ENCODE measurements at places on chromosomes 7 and 10.
A peak's percentile ranks its signal among the peaks of the same experiment; 100 is the strongest.

GRCh38 chr10:55277549-55277948 is 476.5 kb upstream of the PCDH15 start:
- DNase-seq, result no peak

GRCh38 chr10:104509981-104510380 is 131.1 kb upstream of the SORCS3 start:
- DNase-seq, result no peak

DNA sequence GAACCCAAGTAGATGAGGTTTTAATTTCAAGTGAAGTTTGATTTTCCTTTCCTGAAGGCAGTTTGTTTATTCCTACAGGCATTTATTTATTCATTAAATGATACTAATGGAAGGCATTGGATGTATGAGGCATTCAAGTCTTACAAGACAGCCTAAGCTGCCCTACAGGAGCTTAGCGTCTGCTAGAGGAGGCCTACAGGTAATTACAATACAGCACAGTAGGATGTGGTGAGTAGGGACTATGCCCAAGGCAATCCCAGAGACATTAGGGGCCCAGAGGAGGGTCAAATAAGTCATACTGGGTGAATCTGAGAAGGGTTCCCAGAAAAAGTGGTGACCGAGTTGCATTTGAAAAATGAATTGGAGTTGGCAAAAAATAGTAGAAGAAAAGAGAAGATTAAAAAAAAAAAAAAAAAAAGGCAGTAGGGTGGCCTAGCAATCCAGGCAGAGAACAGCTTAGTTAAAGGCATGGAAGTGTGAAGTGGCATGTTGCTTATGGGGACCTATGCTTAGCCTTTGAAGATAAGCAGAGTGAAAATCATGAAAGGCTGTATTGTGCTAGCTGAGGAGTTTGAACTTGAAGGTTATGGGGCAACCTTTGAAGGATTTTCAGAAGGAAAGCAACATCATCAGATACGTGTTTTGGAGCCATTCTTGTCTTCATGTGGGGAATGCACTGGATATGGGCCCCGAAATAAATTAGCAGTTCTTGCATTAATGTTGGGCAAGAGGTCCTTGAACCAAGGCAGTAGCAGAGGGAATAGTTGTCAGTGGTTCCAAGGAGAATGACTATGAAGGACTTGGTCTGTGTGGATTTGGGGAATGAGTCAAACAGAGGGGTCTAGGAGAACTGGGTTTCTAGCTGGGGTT is 65.5 kb downstream of the SNX10 start:
- no peak for DNase-seq

DNA sequence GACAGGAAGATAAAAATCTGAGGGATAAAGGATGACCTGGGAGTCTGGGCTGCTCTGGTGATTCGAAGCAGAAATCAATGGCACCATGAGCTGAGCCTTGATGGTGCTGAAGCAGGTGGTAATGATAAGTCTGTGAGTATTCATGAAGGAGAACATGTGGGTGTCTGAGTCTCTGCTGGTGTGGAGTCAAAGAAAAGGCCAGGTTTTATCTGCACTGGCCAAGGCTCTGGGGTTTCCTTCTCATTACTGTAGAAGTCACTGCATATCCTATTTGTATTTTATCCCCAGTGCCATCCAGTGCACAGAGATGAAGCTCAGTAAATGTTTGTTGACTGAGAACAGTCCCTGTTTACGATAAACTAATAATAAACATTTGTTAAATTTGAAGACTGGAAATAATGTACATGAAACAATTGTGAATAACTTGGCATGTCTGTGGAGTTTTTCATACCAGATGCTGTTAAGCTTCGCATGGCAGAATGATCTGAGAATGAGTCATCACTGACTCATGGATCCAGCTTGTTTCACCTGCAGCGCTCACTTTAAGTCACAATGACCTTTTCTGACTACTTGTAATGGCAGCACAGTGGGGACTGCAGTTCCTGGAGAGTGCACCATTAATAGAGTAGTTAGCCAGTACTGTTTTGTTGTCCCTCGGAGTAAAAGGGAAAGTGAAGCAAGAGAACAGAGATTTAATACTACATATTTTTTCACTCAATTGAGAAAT is 538.5 kb downstream of the HTR7 start:
- DNase-seq, result peak; percentile 86

GRCh38 chr7:28163949-28164348 is 16.6 kb downstream of the JAZF1 start:
- DNase-seq, result no peak

- DNase-seq, result no peak
These were observed 97.7 kb upstream of the CARD11 start for GRCh38 chr7:3141326-3141725.

- DNase-seq, result no peak
These were observed 73.4 kb upstream of the CTBP2 start for GRCh38 chr10:125233726-125234125.

DNA sequence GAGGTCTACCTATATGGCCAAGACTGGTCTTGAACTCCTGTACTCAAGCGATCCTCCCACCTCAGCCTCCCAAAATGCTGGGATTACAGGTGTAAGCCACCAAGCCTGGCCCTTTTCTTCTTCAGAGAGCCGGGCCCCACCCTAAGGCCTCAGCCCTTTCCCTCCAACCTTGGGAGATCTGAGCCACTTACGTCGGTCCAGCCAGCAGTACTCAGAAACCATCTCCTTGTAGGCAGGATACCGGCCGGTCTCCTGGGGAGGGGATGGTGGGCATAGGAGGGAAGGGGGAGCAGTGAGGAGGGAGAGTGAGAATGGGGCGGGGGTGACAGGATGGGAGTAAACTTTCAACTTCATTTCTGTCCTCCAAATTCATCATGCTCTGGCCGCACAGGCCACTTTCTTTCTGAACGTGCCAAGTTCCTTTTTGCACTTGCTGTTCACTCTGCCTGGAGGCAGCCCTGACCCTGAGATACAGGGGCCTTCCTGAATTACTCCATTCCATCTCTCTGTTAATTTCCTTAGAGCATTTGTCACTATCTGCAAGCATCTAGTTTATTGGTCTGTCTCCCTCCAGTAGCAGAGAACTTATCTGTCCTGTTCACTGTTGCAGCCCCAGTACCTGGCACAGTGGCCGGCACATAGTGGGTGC is 10.4 kb downstream of the PDZD7 start:
- no peak for DNase-seq

Data from keratinocyte (primary cell).